Kidney epithelial cell (primary cell): ENCODE measurements at places on chromosomes 1 and 21.

GRCh38 chr1:1376551-1377226 lies 1.7 kb upstream of the AURKAIP1 start:
- DNase-seq, result no peak

- no peak for DNase-seq
These were observed 199.0 kb downstream of the RPS6KC1 start for GRCh38 chr1:213250041-213250440.

GRCh38 chr1:2267051-2267830 lies 39.1 kb downstream of the SKI start:
- no peak for DNase-seq

GRCh38 chr1:2174348-2175054 lies 20.1 kb downstream of the FAAP20 start:
- no peak for DNase-seq

DNA sequence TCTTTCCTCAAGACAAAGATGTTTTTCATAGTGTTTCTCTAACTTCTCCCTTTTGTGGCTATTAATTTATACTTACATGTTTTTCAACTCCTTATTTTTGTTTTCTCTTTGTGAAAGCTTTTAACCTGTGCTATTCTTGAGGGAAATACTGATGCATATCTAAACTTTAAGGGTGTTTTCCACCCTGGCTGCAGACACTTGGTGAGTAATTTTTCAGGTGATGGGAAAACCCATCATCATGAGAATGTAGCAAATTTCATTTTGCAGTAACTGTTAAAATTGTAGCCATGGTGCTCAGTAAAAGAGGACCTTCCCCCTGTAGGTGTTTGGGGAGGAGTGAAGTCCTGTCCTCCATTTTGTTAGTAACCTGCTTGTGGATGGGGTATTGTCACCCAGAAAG lies 124.2 kb downstream of the LIPI start:
- DNase-seq, result no peak
